ENCODE measurements at places on chromosomes 6 and 20.

DNA sequence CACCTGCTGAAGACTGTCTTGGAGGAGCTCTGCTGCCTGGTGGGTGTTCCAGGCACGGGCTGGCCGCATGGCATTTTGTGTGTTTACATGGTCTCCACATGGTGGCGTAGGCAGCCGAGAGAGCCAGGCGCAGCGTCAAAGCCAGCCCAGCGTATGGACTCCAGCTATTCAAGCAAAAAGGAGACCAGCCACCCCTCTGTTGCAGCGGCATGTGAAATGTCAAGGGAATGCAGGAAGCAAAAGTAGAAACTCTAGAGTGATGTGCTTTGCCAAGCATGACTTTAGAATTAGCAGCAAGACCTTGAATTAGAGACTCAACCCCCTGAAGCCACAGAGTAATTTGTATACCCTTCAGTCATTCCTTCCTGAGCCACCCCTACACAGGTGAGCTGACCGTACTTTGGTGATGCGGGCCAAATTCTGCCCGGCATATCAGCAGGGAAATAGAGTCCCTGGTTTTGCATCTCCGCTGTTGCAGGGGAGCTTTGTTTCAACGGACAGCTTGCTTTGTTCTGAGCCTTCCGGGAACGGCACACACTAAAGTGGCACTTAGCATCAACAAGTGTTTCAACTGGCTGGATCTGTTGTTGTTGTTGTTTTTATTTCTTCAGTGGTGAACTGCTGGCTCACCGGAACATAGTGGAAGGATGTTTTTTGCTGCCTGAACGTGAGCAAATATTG, 48.5 kb downstream of the FNDC1 start:
- DNase-seq = peak; percentile 65

DNA sequence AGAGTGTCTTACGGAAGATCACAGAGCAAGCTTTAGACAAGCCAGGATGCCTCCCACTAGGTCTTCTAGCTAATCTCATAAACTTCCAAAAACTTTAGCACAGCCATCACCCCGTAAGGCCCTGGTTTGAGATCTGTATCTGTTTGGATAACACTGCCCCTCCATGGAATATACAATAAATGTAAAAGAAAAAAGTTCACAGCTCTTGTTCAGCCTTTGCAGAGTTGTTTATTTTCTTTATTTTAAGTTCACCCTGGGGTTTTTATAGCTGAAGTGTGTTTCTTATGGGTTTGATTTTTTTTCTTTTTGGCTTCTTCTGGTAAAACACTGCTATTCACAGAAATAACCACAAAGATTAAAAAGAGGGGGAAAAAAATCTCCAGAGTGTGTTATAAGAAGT, 125.6 kb downstream of the EYA2 start:
- no peak for DNase-seq

DNA sequence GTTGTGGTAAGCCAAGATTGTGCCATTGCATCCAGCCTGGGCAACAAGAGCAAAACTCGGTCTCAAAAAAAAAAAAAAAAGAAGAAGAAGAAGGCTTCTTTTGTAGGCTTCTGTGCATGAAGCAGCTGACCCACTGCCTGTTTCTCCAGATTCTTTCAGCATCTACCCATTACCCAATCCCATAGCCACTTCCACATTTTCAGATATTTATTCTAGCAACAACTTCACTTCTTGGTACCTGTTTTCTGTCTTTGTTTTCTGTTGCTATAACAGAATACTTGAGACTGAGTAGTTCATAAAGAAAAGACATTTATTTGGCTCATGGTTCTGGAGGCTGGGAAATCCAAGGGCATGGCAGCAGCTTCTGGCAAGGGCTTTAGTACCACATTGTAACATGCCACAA, 95.3 kb upstream of the SGK1 start:
- DNase-seq = no peak

DNA sequence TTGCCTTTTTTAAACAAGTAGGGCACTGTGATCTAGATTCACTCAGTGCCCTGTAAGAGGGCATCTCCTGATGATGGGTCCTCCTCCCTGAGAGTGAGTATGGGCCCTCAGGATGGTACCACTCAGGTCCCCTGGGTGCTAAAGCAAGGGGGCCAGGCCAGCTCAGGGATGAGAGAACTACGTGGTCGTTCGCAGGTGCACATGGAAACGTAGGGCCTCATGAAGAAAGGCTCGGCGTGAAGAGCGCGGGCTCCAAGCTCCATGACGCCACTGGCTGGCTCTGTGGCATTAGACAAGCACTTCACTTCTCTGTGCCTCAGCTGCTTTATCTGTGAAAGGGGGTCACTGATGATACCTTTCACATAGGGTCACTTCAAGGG, 50.7 kb downstream of the SYNJ2 start:
- DNase-seq = no peak

- no peak for DNase-seq
Measured at GRCh38 chr20:13412806-13413445, 191.9 kb downstream of the ISM1 start.

DNA sequence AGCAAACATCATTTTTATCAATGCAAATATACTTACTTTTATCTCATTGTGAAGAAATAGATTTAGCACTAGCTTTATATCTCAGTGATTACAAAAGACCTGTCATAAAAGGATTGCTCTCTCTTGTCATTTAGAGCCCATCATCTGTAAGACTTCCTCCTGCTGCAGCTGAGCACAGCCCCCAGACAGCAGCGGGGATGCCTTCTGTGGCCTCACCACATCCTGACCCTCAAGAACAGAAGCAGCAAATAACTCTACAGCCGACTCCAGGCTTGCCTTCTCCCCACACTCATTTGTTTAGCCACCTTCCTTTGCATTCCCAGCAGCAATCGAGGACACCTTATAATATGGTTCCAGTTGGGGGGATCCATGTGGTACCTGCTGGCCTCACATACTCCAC, 127.0 kb upstream of the EDN1 start:
- DNase-seq = no peak

GRCh38 chr20:4782378-4782772, 60.7 kb downstream of the PRND start:
- no peak for DNase-seq

- no peak for DNase-seq
Measured at GRCh38 chr20:23047738-23048214, 1.7 kb downstream of the THBD start.

DNA sequence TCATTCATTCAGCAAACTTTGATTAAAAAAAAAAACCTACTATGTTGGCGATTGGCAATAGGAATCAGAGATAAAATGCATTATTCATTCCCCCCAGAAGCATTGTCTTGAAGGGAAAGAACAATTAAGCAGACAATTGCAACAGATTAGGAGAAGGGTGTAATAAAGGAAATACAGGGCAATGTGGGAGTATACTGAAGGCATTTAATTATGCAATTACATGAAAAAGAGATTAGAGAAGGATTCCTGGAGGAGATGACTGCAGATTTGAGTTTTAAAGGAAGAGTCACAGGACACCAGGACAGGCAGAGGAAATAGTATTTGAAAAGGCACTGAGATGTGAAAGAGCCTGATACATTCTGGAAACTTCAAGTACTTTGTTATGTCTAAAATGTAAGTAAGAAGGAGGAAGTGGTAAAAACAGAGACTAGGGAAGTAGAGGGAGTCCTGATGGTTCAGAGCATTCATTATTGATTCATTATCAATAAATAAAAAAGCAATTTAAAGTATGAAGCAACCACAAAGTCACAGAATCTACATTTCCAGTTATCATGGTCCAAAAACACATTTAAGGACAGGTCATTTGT, 43.7 kb downstream of the THEMIS start:
- DNase-seq = no peak

- DNase-seq = no peak
Measured at GRCh38 chr6:157376706-157377230, 4.2 kb upstream of the ZDHHC14 start.

DNA sequence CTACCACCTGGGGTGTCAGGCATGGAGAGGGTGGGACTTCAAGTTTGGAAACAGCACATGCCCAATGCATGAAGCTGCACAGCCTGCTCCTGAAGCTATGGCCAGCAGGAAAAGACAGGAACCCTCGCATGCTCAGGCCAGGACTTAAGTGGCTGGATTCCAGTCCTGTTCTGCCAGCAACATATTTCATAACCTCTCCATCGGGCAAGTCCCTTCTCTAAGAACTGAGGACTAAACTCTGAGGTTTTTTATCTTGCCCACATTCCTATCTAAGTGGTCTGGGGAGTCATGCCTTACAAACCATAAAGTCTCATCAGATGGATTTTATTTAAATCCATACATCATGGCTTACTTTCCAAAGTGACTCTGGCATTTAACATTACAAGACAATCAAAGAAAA, 27.5 kb upstream of the AGPAT4 start:
- DNase-seq = no peak

DNA sequence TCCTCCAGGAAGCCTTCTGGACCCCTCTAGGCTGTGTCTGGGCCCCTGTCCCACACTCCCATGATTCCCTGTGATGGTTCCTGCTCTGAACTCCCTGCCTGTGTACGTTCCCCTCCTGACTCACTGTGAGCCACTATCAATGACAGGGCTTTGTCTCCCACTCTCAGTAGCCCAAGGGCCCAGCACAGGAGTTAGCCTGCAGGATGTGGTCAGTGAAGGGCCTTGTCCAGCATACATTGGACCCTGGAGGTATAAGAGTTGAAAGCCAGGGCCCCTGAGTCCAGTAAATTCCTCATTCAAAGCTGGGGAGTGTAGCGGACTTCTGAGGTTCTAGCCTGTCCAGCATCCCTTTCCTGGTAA, 19.0 kb downstream of the ZBP1 start:
- DNase-seq = no peak

DNA sequence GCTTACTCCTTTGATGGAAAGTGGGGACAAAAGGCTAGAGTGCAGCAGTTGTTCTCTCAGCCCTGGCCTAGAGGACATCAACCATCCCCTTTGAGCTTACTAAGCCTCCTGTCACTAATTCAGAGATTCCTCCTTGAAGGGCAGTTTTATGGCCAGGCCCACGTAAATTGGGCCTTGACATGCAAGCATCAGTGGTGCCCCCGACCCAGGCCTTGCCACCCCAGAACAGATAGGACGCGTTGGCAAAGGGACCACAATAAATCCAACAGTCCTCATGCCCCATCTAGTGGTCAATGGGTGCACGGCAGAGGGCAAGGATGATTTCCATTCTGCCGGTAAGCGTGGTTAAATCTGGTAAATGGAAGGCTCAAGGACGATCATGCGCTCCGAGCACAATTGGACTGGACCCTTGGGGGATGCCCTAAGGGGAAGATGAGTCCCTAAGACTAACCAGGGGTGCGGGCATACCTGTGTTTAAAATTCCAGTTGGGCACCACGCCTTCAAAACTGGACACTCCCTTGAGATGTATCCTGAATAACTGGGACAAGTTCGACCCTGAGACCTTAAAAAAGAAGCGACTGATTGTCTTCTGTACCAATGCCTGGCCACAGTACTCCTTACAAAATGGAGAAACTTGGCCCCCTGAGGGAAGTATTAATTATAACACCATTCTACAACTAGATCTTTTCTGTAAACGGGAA, 32.6 kb downstream of the CEP85L start:
- DNase-seq = peak; percentile 22

GRCh38 chr6:107360476-107360875, 98.9 kb downstream of the PDSS2 start:
- no peak for DNase-seq

DNA sequence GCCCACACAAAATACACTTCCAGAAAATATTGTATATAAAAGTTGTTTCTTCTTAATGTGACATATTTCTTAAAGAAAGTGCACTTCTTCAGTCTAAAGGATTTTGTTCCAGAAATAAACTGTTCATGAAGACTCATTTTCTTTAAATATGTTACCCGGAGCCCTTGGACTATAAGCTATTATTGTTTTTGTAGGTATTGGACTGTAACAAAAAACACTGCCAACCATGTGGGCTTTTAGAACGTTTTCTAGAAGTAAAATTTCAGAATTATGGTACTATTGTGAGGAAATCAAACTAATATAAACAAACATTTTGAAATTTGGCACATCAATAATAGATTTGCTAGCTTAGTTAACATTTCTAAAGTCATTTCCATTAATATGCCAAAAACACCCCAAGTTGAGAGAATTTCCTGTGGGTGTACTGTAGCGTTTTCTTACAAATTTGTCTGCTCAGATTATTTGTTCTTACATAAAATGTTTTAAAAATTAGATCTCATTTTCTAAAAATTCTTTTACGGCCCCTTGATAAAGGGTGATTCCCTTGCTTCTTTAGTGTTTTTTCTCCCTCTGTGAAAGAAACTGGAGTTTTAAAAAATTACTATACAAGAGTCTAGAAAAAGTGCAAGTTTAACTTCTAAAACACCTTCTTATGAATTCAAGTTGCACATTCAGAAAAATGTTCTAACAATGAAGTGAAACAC, 3.4 kb downstream of the NKX2-4 start:
- DNase-seq = no peak

DNA sequence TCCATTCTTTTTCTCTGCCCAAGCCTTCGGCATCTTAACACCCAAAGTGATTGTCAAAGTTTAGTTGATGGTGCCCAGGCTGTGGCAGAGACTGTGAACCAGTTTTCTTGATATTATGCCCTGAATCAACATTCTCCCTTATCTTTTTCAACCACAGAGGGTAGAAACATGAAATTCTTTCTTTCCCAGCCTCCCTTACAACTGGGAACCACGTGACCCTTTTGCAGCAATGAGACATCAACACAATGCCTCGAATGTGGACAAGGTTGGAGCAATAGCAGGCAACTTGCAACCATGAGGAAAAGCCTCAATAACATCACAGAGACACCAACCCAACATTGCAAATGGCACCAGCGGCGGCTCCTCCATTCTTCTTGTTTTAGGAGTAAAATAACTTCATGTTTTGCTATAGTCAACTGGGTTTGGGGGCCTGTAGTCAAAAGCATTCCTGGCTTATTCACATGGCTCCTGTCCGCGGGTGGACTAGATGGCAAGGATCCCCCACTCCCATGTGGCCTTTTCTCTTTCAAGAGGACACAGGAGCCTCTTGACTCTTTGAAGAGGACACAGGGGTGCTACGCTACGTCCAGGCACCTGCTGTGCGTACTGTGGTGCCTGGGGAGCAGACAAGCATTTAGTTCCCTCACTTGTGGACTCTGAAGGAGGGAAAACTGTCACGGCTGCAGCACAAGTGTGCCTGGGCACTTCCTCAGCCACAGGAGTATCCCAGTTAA, 90.5 kb downstream of the NOL4L start:
- no peak for DNase-seq

- no peak for DNase-seq
Measured at GRCh38 chr20:2195614-2196013, 94.0 kb downstream of the STK35 start.

- DNase-seq = no peak
Measured at GRCh38 chr20:4029505-4030467, 14.4 kb upstream of the RNF24 start.

DNA sequence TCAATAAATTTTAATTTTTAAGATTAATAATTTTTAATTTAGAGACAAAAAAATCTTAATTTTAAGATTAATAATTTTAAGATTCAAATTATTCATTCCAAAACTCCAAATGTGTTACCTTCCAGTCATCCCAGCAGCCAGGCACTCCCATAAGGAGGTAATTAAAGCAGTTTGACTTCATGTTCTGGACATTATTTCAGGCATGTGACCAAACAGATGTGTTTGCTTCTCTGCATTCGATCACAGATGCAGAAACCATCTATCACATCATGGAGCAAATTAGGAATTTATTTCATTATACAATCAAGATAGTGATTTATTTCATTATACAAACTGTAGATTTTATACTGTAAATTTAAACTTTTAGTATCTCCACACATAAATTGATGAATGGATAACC, 150.3 kb downstream of the AKAP7 start:
- no peak for DNase-seq
